ENCODE measurements at places on chromosomes 4 and X. TPM values are rescaled to one million over a fixed set of nuclear protein-coding genes. Genes with fewer than 3 reads are reported as not detected.

The IL1RAPL2 gene
- 0.71 TPM for polyA plus RNA-seq

The FGG gene
- not detected for polyA plus RNA-seq

The PABPC1L2A gene
- not detected for polyA plus RNA-seq

The GASK1B gene
- polyA plus RNA-seq: 32.9 TPM

DNA sequence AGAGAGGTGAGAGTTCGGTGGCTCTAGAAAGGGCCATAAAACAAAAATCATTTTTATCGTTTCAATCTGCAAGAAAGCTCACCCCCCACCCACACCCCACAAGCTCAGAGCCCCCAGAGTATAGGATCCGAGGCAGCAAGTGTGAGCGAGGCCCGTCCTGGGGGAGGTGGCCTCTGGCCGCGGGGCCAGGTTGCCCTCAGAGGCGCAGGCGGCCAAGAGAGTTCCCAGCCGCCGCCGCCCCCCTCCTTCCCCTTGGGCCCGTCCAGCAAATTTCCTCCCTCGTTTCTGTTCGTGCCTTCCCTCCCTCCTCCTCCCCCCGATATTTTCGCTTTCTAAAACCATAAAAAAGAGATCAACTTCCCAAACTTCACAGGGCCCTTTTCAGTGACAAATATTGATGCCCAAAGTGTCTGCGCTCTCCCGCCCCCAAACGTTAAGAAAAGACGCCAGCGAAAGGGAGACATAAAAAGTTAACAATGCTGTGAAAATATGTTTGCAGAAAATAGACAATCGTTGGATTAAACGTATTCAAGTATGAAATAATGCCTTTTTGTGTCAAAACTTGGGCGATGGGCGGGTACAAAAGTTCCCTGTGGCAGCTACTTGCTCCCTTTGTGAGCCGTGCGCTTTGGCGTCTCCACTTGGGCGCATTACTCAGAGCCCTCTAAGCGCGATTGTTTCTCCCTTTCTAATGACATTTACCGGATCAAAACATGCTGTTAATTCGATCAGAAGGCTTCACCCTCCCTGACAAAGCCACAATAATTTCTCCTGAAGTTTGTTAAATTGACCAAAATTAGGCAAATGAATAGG, 1.1 kb upstream of the HELT start:
- no peak for DNase-seq

DNA sequence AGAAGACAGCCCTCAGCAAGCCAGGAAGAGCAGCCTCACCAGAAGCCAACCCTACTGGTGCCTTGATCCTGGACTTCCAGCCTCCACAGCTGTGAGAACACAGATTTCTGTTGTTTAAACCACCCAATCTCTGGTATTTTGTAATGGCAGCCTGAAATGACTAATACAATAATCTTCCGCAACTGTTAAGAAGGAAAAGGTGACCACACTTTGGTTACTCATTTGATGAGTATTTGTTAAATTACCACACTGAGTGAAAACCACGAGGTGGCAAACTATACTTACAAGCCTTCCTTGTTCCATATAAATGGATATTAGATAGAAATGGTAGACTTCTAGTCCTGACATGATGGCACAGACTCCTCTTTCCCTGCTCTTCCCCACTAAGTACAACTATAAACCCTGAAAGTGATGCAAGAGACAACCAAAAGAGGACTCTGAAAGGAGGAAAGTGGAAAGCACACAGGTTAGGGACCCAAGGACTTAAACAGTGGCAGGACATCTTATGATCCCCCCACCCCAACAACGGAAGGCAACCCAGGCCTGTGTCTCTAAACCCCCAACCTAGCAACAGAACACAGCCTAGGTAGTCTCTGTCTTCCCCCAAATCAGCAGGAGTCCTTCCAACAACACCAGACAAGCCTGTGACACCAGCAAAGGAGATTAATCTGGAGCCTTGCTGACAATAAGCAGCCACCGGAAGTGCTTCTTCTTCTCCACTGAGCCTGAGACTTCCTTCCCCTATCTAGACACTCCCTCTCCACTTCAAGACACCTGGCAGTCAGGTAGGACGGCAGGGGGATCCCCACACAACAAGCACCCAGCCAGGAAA, 12.3 kb downstream of the ZNF182 start:
- DNase-seq: no peak

- no peak for DNase-seq
These were observed 126.7 kb upstream of the STX18 start for GRCh38 chr4:4668355-4669210.

GRCh38 chr4:158496030-158496741, 25.5 kb upstream of the RXFP1 start:
- no peak for DNase-seq

- no peak for DNase-seq
These were observed 60.3 kb downstream of the USP11 start for GRCh38 chrX:47293106-47293505.

- no peak for DNase-seq
These were observed 35.4 kb downstream of the C4orf33 start for GRCh38 chr4:129131343-129131742.

DNA sequence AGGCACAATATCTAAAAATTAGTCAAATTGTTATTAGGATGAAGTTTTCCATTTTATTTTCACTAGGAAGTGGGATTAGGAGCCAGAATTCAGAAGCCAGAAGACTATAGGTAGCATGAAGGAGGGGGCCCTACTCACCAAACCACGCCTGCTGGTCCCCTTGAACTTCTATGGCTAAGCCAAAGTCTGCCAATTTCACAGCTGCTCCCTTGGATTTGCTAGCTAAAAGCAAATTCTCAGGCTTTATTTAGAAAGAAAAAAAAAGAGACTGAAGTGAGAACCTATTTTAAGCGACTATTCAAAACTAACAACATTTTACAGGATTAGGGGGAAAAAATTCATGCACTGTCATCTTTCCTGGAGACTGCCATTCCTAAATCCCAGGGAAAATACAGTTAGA, 224.3 kb downstream of the CAMK2D start:
- DNase-seq: no peak

Measured in AG04450 (cell line).